Posterior cingulate gyrus (tissue), 11 donors: ENCODE measurements at places on chromosomes 16 and 17.

DNA sequence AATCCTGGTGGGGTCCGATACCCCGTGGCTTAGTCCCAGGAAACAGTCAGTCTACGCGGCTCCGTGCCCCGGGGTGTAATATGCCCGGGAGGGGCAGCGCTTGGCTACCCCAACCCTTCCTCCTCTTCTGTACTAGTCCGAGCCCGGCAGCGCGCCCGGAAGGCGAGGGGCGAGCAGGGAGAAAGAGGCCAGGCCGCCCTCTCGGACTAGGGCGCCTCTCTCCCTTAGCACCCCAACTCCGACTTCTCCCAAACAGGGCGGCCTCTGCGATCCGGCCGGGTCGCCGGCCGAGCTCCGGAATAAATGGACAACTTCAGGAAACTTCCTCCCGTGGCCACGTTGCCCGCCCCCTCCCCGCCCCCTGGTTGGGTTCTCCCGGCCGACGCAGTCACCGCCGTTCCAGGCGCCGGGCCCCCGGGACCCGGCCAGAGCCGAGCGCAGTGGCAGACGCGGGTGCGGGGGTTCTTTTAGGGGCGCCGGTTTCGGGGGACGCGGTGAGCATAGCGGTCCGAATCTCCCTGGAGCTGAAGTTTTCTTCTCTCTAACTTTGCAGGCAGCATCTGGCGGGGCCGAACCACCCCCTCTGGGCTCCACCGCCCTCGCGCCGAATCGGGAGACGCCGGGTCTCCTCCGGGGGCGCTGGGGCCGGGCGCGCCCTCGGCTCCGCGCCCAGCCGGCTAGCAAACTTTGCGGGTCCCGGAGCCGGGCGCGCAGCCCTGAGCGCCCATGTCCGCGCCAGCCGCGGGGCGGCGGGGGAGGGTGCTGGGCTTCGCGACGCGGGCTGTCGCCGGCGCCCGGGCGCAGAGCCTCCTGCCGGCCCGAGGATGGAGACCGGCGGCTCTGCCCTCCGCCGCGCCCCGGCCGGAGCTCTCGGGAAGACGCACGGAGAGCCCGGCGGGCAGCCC lies at the start of gene SDK2:
Gene SDK2 (minus strand): TSS at position 301 of the 905 bp plus-strand sequence. CDS start 357 bp downstream, outside the sequence.
- no peak for DNase-seq

DNA sequence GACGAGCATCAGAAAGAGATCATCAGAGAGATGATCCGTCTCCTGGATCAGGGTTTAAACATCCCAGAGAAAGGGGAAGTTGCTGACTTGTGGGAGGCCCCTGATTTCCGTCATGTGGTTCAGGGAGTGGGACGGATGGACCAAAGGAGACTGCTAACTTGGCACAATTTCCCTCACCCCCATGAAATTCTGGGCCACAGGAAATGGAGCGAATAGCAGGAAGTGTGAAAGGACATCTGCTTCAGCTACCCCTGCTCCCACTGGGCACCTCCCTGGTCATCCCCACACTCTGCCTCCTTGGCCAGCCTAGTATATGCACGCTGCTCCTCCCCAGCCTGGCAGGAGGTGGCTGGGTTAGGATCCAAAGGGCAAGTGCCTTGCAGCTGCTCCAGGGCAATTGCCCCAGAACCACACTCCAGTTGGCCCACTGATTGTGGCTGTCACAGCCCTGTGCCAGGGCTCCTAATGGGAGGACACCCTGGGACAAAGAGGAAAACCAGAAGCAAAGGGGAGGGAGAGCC lies 1.3 kb downstream of the ARRB2 start:
- DNase-seq = peak; percentile 81

DNA sequence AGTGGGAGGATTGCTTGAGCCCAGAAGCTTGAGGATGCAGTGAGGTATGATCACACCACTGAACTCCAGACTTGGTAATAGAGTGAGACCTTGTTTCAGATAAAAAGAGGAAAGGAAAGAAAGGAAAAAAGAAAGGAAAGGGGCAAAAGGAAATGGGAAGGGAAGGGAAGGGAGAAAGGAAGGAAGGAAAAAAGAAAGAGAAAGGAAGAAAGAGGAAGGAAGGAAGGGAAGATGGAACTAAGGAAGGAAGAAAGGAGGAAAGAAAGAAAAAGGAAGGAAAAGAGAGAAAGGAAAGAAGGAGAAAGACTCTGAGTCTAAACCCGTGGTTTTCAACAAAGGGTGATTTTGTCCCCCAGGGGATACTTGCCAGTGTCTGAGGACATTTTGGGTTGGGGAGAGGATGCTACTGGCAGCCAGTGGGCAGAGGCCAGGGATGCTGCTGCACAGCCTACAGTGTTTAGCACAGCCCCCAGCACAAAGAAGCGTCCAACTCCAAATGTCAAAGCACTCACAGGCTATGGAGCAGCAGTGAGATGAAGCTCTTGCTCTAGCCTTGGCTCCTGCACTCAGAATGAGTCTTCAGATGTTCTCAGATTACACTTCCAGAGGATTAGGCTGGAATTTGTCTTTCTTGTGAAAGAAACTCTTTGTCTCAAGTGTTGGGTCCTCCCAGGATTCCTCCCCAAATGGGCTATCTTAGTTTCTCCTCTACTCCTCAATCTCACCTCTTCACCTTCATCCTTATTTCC lies 64.2 kb downstream of the BMERB1 start:
- DNase-seq = no peak

DNA sequence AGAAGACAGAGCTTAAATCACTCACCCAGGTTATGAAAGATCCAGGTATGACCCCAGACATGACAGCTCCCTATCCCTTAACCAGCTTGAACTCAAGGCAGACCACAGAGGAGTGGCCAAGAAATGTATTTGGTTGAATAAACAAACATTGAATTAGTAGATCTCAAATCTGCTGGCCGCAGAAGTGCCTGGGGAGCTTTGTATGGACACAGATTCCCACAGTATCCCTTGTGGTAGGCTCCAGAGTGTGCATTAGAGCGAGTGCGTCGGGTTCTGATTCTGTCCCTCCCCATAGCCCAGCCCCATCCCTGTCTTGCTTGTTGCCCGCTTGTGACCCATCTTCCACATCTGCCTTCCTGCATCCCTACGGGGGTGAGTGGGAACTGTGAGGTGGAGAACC lies 118.8 kb upstream of the FOXF1 start:
- no peak for DNase-seq

DNA sequence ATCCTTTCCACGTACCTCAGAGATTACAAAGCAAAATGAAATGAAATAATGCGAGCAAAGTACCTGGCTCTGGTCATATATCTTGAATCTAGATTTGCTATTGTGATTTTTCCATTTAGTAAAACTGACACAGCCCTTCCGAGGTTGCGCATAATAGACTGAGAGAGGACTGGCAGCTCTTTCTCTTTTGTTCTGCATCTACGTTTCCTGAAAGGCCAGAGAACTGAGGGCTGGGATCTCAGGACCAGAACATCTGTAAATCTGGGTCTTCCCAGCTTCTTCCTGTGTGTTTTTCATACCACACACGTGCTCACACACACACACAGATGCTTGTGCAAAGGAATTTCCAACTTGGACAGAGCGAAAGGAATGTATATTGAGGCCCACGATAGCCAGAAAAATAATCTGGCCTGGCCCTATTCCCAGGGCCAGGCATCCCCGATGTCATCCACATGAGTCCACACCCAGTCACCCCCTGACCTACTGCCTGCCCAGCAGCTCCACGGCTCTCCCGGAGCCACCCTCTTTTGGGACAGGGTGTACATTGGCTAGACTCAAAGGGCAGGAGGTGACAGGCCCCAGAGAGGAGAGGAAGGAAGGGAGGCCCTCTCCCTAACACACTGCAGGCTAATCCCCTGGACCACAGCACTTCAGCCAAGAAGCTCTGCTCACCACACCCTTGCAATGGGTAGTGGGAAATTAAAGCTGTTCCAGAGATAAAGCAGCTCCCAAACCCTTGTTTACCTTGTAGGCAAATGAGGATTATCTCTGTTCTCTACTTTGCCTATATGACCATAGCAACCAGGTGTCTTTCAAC lies 41.8 kb downstream of the NOL11 start:
- DNase-seq = no peak

DNA sequence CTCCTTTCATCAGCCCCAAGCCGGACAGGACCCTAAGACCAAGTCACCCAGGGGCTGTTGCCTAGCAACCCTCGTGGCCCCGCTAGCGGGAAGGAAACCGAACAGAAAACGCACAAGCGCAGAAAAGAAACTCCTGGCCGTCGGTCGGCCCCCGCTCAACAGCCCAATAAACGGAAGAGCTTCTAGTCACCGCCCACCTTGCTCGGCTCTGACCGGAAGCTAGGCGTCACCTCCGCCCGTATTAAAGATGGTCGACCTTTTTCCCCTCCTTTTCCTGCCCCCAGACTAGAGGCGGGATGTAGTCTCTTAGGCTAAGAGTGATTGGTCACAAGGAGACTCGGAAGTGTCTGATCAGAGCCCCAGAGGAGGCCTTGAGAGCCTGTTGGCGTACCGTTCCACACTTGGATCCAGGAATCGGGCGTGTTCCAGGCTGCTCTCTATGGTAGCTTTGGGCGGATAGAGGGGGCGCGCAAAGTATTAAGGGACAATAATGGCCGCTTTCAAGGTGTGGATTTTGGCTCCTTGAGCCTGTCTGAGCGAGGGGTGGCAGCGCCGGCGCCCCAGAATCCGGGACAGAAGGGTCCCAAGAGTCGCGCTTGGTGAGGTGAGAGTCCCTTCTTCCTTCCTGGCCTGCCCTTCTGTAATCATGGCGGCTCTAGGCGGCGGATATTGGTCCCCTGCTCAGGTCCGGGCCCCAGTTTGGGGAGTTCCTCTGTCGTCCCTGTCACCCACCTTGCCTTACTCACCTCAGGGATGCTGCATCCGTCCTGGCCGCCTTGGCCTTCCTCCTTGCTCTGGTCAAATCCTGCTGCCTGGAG lies at the start of the genes DHX38 and TXNL4B:
Gene DHX38 (plus strand): TSS at position 400 of the 818 bp plus-strand sequence. CDS start 2,311 bp downstream, outside the sequence.
Gene TXNL4B (minus strand): TSS at position 173 of the 818 bp plus-strand sequence. CDS start 2,871 bp downstream, outside the sequence.
- DNase-seq = peak; percentile 95

DNA sequence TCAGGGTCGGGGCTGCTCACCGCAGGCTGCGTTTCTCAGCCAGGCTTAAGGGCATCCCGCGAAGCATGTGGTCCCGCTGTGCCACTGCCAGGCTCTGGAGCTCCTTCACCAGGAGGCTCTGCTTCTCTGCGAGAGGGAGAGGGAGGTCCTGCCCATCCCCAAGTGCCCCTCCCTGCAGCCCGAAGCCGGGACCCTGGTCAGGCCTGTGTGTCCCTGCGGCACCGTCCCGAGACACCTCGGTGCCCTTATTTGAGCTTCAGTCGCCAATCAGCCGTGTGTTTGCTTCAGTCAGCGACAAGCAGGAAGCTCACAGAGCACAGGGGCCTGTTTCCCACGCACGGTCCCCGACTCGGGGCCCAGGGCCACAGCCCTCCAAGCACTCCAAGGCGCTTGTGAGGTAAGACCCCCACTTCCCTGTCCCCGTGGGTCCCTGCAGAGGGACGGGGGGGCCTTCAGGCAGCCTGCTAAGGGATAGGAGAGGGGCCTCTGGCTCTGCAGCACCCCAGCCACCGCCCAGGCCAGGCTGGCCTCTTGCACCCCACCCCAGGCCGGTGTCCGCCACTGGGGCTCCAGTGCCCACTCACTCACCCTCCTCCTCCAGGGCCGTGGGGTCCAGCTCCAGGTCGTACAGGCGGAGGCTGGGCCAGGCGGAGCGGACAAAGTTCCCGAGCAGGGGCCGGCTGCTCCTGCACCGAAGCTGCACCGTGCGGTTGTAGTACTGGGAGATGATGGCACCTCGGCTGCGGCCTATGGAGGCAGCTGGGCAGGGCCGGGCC lies 3.2 kb downstream of the TMC6 start:
- DNase-seq = no peak

- DNase-seq = no peak
These were observed 1.8 kb downstream of the SLC12A4 start for GRCh38 chr16:67966549-67967182.

DNA sequence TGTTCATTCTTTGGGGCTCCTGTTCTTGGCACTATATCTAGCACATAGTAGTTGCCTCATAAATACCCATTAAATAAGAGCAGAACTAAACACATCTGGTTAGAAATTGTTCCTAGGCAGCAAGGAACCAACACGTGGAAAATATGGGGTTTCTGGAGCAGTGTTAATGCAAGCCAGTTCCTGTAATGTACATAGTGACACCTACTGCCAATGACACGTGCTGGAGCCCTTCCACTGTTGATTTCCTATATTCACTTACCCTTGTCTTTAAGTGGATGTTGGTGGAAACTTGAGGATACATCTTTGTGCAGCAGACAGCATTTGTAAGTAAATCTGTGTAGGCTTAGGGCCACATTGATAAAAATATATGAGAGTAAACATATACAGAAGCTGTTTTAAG lies 1.6 kb upstream of the IRF8 start:
- DNase-seq = no peak

- no peak for DNase-seq
These were observed 63.9 kb downstream of the SHISA9 start for GRCh38 chr16:12965274-12965804.

DNA sequence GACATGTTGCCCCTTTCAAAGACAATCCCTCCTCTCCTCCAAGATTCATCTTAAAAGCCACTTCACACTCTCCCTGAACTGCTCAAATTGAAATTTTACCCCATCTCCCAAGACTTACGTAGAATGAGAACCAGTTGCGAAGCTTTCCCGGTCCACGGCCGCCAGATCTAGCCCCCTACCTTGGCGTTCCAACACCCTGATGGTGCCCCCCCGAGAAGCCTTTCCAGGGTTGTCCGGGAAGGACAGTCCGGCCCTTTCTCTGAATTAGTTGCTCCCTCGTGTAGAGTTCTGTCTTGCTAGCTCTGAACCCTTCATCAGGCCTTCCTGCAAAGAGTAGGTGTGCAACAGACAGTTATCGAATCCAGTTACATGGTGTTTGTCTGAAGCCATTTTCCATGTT lies 60.0 kb upstream of the DNAH17 start:
- peak; percentile 59 for DNase-seq

DNA sequence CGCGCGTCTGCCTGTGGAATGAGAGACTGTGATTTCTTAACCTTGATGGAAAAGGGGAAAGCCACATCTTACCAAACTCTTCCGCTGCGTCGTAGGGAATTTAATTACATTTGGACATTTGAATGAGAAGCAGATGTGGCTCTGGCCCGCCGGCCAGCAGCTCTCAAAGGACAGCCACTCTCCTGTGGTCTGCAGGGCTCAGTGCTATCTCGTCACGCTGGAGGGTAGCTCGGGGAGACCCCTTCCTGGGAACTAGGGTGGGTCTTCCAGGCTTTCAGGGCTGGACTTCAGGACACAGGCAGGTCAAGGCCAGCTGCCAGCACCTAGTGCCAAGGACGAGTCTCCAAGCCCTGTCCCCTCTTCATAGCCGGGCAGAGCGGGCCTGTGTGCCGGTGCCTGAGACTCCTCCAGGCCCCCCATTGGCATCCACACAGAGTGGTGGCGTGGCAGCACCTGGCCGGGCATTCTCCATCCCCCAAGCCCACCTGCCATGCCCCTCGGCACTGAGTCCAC lies 15.9 kb upstream of the TBX2 start:
- DNase-seq = no peak
